ENCODE measurements at places on chromosomes 4 and X.

- no peak for DNase-seq
Measured at GRCh38 chr4:154578919-154579318, 11.6 kb downstream of the FGA start.

DNA sequence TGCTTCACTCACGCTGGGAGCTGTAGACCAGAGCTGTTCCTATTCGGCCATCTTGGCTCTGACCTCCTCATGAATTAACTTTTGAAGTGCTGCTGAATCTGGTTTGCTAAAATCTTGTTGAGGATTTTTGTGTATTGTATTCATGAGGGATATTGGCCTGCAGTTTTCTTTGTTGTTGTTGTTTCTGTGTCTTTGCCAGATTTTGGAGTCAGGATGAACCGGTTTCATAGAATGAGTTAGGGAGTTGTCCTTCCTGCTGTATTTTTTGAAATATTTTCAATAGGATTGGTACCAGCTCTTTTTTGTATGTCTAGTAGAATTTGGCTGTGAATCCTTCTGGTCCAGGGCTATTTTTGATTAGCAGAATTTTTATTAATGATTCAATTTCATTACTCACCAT, 138.1 kb downstream of the NPFFR2 start:
- DNase-seq, result no peak

- DNase-seq, result no peak
Measured at GRCh38 chr4:6384541-6384940, 87.9 kb downstream of the PPP2R2C start.

GRCh38 chrX:134746410-134746785, 88.1 kb upstream of the PLAC1 start:
- no peak for DNase-seq

DNA sequence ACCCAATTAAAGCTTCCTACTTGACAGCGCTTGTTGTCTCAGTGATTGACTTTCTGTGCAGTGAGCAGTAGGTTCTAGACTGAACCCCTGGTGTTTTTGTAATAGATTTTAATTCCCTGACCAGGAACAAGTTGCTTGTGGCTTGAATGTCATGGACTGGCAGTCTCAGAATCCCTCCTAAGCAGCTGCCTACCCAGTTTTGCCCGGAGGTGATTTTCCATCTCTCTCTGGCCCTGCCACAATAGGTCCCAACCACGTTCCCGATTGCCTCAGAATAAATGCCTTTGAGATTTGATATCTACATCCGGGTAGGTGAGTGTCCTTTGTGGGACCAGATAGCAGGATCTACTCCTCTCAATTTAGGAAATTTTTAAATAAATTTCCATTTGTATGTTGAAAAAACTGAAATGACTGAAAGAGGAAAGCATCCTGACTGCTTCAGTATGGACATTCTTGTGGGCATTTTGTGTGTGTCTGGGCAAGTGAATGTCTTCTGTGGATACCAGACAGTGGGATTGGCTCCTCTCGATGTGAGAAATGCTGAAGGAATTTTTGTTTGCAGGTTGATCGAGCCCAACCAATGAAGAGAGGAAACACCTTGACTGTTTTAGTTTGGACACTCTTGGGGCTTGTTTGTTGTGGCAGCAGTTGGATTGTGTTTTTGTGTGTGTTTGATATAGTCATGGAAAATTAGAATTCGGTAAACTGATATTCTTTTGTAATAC, 1607.4 kb downstream of the C4orf33 start:
- no peak for DNase-seq

GRCh38 chrX:129599499-129599898, 55.3 kb downstream of the APLN start:
- no peak for DNase-seq

GRCh38 chr4:57139783-57140182, 29.6 kb upstream of the IGFBP7 start:
- no peak for DNase-seq

DNA sequence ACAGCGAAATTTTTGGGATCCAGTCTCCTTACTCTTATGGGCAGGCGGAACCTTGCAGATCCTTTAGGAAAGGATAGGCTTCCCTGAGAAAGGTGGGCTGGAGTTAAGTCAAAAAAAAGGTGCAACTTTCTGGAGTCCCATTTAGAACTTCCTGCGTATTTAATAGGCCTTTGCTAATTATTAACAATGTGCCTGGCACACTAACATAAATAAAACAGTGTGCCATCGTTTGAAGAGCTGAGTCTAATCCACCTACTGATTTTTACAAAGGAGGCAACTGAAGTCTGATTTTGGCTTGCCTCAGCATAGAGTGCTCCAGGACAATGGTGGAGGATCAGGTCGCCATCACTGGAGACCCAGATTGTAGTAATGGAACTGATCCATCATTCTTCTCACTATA, 15.7 kb downstream of the PLS3 start:
- no peak for DNase-seq

- no peak for DNase-seq
Measured at GRCh38 chrX:40007131-40007755, 90.5 kb downstream of the BCOR start.
